ENCODE measurements at places on chromosomes 5 and 9.
A peak's percentile ranks its signal among the peaks of the same experiment; 100 is the strongest.

- no peak for DNase-seq
Measured at GRCh38 chr5:171823269-171823668, 37.7 kb downstream of the SMIM23 start.

- no peak for DNase-seq
Measured at GRCh38 chr5:142743592-142744441, 26.4 kb upstream of the ARHGAP26 start.

DNA sequence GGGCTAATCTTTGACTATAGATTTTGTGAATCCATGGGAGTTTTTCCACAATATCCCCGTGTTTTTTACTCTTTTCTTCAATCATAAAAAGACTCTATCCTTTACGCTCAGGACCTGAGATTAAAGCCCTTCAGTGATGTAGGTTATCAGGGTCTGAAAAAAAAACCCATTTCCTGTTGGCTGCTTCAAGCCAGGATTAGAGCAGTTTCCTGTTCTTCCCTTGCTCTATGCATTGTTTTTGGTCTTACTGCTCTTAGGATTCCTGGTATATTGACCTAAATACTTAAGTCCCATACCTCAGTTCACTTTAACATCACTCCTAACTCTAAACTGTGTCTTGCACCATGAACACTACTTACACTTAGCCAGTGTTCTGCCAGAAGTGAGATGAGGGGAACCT, 319.3 kb upstream of the CHD1 start:
- no peak for DNase-seq

DNA sequence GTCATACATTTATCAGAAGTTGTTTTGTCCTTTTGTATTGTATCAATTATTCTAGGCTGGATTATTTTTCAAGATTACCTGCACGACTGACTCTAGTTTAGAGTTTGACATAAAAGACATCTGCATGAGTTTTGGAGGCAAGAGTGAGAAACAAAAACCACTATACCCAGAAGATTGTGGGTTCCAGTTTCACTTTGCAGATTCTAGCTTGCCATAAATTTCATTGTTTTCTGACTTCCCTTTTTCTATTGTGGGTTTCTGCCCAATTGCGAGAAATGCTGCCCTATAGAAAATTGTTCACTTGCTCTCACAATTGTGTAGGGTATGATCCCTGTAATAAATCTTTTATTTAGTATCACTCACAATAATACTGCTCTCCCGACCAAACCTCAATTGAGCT, 1043.4 kb upstream of the CDH10 start:
- no peak for DNase-seq

- DNase-seq: no peak
Measured at GRCh38 chr5:5380298-5380697, 42.2 kb upstream of the ICE1 start.

DNA sequence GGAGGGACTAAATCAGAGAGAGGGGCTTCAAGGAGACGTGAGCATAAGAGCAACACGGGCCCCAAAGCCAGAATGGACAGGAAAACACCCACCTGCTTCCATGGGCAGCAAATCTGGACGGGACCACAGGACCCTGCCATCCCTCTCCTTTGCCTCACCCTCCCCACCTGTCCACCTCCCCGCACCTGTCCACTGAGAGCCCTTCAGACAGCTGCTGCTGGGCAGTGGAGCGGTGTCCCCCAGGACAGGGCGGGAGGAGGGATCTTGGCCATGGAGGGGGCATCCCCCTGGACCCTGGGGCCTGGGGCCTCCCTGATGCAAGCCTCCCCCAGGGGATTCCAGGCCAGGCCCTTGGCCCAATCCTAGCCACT, 2.6 kb downstream of the CCDC183 start:
- no peak for DNase-seq

GRCh38 chr5:151202381-151203139, 21.3 kb downstream of the CCDC69 start:
- DNase-seq: no peak

GRCh38 chr9:6973762-6974161, 216.0 kb downstream of the KDM4C start:
- no peak for DNase-seq

GRCh38 chr5:132490484-132491367, at the start of gene IRF1:
IRF1 (minus strand) TSS chr5:132490773; CDS start chr5:132489478, 1,295 bp downstream.
- DNase-seq: peak; percentile 88

DNA sequence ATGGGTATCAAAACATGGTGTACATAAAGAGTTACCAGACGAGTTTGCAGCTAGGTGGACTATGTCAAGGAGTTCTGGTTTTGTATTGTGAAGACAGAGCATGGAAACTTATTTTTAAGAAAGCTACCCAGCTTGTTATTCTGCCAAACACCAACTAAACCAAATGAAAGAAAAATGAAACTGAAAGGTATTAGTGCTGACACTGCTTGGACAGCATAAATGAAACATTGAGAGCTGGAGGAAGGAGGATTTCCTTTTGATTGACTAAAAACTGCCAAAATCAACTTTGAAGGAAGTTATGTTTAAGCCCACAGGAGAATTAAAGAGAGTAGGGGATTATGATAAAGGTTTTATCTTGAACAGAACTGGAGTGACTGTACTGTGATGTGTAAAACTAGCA, 766.2 kb downstream of the PTPRD start:
- DNase-seq: no peak

- DNase-seq: no peak
Measured at GRCh38 chr9:9124616-9125015, 1325.0 kb upstream of the DMAC1 start.

DNA sequence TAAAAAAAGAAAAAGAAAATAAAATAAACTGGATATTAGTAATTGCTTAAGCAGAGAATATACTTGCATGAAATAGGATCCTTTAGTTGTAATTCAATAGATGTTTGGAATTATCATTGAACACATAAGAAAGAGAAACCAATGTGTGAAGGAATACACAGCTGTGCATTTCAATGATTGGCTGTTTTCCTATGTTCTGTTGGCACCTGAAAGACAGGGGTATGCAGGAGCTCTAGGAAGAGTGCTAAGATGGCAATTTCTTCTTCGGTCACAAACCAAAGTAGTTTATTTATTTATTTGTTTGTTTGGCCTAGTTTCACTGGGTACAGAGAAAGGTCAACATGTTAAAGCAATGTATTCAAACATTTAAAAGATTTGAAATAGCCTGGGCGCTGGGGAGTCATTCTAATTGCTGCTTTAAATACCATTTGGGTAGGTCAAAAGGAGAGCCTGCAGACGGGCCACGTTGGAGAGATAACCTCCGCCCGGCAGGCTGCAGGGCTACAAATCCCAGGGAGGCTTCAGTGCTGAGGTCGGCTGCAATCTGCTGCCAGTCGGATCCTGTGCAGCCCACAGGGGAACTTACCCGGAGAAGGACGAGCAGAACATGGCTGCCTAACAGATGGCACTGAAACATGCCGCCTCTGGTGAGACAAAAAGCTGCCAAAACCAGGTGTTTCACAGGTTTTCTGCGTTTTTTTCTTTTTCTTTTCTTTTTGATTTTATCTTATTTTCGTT, 154.2 kb upstream of the TYRP1 start:
- no peak for DNase-seq

GRCh38 chr9:84501587-84501986, 161.0 kb upstream of the SLC28A3 start:
- no peak for DNase-seq

DNA sequence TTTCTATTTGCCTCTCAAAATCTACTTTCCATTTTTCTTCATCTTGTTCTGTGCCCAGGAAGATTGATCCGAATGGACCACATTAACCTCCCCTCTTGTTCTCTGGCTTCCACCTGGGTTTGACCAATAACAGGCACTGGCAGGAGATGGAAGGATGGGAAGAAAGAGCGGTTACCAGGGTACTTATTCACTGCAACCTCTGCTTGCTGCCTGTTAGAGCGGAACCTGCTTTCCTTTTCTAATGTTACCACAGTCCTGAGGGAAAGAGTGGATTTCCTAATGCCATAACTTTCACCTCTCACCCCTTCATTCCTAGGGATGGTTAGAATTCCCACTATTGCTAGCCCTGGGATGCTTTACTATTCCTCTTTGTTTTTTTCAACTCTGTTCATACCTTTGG, 262.1 kb downstream of the RFX3 start:
- DNase-seq: no peak

DNA sequence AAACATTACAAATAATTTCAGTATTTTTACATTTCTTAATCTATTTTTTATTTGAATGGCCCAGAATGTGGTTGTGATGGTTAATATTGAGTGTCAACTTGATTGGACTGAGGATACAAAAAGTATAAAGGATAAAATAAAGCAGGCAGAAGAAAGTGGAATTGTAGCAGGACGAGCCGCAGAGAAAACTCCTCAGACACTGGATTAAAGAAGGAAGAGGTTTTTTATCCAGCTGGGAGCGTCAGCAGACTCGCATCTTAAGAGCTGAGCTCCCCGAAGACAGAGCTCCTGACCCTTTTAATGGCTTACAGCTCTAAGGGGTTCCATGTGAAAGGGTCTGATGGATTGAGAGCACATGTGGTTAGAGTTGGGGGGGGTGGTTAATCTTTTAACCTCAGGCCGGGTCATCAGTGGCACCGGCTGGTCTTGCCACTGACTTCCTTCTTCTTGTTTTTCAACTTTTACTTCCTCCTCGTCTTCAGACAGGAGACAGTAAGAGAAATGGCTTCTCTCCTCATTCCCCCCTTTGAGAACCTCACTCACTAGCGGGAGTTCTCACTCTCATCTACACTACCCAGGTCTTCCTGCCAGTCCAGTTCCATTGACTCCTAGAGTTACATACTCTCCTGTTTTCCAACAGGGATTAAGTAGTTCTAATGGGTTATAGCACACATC, 80.0 kb downstream of the TMEM161B start:
- no peak for DNase-seq

DNA sequence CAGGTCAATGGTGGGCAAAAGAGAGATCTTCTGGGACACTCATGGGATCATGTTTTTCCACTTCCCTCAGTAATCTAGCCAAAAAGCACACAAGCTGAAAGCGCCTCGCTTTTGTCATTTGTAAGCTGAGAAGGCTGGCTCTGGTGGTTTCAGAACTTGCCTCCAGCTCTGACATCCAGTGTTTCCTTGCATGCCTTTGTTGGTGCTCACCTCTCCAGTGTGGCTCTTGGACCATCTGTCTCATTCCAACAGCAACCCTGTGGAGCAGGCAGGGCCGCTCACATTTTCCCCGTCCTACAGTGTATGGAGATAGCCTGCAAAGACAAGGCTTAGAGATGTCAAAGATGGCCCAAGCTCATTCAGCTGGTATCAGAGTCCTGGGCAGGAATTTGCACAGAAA, 160.8 kb upstream of the KLF4 start:
- peak; percentile 70 for DNase-seq

GRCh38 chr5:159567461-159567860, 237.2 kb upstream of the IL12B start:
- no peak for DNase-seq

GRCh38 chr9:90972057-90972456, 170.4 kb downstream of the SYK start:
- no peak for DNase-seq

DNA sequence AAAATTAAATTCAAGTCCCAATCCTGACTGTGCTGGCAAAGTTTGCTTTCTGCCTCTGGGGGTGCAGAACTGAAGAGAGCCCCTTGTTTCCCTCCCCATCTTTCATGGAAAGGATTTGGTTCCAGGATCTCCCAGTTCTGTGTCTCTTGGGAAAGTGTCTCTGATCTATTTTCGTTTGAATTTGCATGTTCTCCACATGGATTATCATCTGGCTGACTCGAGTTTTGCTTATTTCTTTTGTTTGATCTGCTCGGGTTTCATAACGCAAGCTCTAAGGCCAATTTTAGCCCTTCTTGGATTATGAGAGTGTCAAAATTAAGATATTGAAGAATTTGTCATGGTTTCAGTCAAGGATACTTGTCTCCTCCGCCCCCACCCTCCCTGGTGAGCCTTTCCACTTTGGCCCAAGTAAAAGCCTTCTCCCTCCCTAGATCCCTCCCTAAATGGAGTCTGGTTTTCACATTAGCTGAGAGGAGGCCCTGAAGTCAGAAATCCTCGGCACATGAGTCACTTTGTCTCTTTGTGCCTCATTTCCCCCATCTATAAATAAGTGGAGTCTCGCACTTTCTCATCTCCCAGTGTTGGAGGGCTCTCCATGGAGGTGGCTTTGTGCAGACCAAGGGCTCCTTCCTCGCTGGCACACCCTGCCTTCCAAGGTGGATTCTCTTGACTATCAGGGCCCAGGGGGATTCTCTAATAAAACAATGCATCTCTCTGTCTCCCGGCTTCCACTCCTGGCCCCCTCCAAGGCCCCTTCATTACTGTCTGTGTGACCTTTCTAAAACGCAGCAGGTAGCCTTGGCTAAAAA, 17.3 kb downstream of the ADRB2 start:
- DNase-seq: no peak

- DNase-seq: no peak
Measured at GRCh38 chr9:114928136-114928535, 2.3 kb downstream of the TNFSF8 start.

GRCh38 chr9:96420468-96421219, 2.5 kb upstream of the ZNF367 start:
- DNase-seq: peak; percentile 74

DNA sequence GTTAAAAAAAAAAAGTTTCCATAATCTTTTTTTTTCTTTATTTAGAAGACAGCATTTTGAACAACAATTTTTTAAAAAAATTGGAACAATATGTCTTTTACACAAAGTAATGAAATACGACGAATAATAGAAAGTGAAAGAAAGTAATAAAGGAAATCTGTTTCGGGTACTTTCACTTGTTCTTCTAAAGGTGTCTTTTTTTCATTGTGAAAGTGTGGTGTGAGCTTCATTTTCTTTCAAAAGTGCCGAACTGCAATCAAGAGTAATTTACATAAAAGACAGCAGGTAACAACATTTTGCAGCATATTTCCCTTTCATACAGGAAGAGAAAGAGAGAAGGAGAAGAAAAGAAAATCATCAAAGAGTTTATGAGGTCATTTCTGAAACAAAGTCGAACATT, 159.7 kb upstream of the CDH12 start:
- no peak for DNase-seq

- no peak for DNase-seq
Measured at GRCh38 chr5:144308174-144308573, 137.5 kb downstream of the KCTD16 start.

DNA sequence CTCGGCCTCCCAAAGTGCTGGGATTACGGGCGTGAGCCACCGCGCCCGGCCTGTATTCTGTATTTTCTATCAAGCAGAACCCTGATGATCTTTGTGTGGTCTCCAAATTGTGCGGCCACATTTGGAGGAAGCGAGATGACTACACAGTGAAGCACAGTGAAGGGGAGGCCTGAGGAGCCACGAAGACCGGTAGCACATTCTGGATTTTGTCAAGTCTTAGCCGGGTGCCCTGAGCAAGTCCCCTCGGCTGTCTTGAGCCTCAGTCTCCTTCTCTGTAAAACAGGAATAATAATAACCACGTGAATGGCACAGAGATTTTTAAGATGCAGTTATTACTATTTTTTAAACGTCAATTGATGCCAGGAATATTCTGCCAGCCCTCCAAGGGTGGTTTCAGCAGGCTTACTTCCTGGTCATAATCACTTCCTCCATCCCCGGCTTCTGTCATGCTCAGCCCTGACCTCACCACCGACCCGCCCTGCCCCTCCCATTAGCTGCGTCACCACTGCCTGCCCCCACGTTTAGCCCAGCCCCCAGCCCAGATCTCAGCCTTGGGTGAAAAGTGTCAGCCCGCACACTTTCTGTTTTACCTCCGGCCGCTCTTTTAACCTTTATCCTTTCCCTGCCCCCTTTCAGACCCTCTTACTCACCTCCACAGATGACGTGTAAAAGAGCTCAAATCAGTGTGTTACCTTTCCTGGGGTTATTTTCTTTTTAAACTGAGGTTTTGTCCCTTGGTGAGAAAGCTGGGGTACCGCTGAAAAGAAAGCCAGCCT, 27.0 kb upstream of the ERGIC1 start:
- DNase-seq: peak; percentile 38
